ENCODE measurements at places on chromosomes 2 and 18. TPM values are rescaled to one million over a fixed set of nuclear protein-coding genes. Genes with fewer than 3 reads are reported as not detected.

GRCh38 chr18:50696929-50697328 lies 122.9 kb downstream of the MRO start:
- no peak for DNase-seq

ARHGEF4 gene
- 2.9 TPM for total RNA-seq

DNA sequence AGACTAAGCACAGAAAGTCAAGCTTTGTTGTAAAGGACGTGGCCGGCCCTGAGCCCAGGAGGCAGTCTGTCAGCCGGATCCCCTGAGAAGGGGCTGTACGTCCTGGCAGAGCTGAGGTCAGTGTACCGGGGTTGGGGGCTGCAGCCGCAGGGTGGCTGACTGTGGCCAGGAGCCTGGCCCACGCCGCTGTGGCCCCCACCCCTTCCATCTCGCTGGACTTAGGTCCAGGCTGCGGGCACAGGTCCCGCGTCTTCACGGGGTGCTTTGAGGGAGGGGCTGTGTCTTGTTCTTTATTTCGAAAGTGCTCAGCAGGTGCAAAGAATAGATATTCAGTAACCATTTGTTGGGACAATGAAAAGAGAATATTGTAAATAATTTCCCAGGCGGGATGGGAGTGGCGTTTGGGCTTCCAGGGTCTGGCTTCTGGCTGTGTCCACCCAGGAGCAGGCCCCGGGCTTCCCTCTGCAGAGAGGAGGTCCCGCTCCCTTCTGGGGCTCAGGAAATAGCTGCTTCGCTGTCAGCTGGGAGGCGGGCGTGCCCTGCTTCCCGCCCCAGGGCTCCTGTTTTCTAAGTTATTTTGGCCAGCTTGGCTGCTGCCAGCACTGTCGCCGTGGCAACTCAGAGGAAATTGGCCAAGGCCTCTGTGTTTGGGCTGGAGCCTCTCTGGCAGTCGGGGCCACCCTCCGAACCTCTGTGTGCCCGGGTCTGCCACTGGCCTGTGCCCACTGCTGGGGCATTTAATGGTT lies 7.4 kb downstream of the NFATC1 start:
- no peak for DNase-seq

DNA sequence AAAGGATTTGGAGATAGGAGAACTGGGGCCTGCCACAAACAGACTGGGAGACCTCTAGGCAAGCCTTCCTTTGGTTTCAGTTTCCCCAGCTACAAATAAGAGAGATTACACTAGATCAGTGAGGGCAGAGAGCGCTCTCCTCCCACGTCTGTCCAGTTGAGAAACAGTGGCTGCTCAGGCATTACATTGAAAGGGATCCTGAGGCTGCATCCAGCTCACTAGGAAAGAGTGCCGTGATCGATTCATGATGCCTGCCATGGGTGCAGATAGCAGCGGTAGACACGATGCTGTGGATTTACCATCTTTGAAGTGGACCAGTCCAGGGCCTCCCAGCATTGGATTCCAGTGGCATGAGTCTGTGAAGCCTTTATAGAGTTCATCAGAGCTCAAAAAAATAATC lies 62.6 kb downstream of the EN1 start:
- DNase-seq = no peak

MEP1B gene
- not detected for total RNA-seq

DNA sequence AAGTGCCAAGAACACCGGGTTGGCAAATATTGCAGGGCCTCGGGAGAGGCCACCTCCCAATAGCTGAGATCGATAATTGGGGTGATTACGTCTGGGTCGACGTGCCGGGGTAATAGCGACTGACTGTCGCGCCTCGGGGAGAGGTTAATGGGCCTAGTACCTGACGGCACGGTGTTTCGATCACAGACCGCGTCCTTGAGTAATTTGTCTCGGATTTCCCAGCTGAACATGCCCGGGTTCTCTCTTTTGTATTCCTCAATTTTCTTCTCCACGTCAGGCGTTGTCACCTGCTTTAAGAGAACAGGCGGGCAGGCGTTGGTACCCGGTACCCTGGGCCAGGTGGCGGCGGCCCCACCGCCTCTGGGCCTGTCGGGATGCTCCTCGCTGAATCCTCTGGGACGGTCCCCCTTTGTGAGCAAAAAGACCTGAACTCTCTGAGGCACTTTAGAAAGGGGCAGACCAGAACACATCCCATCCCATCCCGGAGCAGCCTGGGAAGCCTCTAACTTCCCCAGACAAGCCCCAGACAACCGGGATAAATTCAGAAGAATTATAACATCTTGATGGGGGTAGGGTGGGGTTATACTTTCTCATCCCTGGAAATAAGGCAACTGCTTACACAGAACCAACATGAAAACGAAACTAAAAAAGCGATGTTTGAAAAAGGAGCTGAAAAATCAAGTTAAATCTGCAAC lies 3.3 kb downstream of the PAX3 start:
- no peak for DNase-seq

CNTNAP5 gene
- total RNA-seq = not detected

PTPRM gene
- total RNA-seq = 1.0 TPM

INPP4A gene
- 157 TPM for total RNA-seq

DNA sequence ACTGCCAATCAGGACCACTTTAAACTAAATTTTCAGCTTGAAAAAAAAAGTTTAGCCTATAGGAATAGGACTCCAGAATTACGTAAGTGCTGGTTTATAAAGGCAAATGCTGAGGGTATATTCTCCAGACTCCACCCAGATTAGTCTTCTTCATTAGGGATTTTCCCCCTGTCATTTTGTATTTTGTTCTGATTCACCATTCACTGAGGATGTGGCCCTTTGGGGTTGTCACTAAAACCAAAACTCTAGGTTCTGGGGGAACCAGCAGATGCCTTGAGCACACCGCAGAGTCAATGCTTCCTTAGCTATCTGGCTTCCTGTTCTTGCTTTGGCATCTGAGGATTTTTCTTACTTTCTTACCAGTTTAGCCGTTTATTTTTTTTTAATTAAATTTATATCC lies 10.5 kb downstream of the SCYGR4 start:
- DNase-seq = no peak

DNA sequence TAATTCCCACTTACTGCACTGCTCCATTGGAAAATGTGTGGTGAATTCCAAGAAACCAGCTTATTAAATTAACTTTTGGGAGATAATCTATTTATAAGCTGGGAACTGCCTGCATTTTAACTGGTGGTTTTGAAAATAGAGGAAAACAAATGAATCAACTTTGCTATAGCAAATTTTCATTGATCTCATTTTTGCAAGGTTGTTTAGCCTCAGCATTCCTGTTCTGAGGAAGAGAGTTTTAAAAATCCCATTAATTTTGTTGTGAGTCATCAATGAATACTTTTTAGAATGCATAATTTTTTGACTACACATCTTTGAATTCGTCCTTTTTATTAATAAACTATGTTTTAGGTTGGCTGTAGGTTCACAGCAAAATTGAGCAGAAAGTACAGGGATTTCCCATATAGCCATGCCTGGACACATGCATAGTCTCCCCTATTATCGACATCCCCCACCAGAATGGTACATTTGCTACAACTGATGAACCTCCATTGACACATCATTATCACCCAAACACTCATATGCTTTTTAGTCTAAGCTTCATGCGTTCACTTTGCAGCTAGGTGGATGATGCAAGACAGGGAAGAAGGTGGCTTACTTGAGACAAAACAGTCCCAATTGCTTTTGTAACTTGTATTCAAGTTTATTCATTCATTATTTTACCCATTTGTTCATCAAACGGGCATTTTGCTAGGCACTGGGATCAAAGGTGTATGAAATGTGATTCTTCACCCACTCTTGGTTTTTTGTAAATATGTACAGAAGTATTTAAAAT lies 106.9 kb downstream of the ZNF521 start:
- DNase-seq = no peak

DNA sequence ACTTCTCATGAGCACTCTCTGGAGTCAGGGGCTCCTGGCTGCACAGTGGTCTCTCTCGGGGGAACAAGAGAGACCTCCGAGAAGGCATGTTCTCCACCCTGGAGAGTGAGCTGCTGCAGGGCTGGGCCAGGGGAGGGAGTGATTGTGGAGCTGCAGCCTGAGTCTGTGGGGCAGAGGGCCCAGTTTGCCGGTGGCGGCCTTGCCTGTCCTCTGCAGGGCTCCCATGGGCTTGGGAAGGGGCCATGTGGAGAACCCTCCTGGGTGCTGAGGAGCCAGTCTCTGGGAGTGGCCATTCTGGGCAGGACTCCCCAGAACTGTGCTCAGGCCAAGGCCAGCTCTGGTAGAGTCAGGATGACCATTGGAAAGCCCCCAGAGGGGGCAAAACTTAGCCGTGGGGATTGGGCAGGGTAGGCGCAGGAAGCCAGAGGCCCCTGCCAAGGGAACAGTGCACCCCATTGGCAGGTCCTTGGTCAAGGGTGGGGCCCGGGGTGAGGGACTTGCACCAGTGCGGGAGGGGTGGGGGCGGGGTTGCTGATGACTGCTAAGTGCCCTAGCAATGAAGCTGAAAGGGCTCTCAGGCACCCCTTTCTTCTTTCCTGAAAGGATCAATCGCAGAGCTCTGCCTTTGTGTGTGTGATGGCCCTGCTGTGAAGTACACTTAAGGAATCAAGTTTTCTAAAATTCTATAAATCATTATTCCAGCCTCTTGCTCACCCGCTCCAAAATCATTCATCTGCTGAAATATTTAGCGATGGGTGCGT lies 69.7 kb upstream of the BOD1L2 start:
- DNase-seq = peak; percentile 23

- DNase-seq = peak; percentile 48
These were observed 81.5 kb downstream of the MAPRE2 start for GRCh38 chr18:35122586-35123224.

GRCh38 chr2:219350710-219351221 lies 18.2 kb upstream of the RESP18 start:
- DNase-seq = no peak

DNA sequence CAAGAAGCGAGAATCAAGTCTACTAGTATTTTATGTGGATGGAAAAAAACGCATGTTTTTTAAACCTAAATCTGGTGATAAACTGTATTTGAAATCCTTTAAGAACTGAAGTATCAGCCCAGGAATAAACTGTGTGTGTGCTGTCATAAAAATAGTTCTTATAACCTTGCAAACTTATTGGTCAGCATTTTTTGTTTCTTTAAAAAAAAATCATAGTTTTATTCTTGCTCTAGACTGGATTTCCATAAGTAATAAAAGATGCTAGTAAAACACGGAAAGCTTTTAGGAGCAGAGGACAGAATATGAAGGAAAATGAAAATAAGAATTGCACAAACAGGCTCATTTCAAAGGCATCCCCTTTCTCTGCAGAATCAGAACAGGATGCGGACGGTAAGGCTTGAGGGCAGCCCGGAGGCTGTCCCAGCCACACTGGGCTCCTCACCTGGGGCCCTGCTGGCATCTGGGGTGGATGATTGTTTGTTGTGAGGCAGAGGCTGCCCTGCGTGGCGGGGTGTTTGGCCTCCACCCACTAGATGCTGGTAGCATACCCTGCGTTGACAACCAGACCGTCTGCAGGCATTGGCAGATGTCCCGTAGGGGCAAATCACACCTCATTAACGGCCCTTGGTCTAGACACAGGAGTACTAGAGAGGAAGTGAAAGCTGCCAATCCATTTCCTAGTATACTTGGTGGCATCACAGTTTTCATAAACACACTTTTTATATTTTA lies 52.5 kb downstream of the MBP start:
- DNase-seq = no peak

- no peak for DNase-seq
These were observed 159.4 kb downstream of the GALNT14 start for GRCh38 chr2:30978854-30979253.

DNA sequence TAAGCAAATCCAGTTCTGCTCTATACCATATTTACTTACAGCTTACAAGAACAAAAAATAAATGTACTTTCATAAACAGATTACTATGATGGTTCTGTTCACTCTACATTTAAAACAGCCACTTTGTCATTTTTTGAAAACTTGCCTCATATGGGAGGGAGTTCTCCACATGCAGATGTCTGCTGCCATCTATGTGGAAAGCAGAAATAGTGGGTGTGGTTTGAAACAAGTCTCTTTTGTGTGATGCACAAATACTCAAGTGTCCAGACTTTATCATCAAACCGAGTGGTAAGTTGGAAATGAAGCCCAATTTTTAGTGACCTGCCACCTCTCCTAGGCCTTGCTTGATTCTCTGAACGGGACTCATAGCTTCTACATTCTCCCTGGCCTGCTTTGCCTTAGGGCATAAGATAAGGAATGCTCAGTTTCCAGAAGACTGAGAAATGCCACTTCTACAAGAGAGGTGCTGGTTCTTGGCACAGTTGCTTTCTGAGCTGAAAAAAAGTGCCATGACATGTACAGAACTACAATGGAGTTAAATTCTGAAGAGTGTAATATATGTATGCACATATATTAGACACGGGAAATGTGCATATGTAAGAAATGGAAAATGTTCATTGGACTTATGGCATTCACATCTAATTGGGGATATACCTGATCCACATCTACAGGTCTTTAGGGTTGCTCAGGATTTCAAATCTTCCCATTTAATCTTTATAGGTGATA lies 221.0 kb downstream of the SLC8A1 start:
- DNase-seq = no peak

DNA sequence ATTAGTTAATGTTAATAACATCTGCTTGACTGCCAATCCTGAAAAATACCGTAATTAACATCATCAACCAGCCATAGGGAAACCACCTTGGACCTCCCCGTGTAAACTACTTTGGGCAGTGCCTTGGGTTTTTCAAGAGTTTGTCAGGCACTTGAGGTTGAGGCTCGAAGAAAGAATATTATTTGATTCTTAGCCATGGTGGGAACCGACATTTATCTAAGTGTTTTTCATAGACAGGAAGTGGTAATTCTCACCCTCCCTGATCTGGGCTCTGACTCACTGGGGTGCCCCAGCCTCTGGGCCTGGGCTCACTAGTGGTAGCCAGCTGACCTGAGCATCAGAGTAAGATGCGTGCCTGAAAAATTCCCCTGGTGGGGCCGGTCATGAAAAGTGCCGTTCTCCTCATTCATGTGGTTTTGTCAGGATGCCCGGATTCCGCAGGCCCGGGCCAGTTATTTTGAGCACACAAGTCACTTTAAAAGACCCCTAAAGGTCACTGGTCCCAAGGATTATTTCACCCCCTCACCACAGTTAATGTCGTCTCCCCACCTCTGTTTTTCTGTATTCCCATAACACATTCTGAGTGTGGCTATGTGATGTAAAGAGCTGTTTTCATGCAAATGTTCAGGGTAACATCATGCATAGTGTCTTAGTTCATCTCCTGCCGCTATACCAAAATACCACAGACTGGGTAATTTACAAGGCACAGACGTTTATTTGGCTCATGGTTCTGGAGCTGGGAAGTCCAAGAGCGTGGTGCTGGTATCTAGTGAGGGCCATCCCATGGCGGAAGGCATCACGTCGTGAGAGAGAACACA lies 21.6 kb upstream of the SPATA3 start:
- DNase-seq = peak; percentile 82

- DNase-seq = no peak
These were observed 16.0 kb downstream of the APCDD1 start for GRCh38 chr18:10470429-10470828.

- no peak for DNase-seq
These were observed 908.2 kb downstream of the TSN start for GRCh38 chr2:122663620-122664019.

EDAR gene
- not detected for total RNA-seq

GRCh38 chr2:14475994-14476393 lies 156.5 kb upstream of the LRATD1 start:
- no peak for DNase-seq

CFAP221 gene
- not detected for total RNA-seq
